ENCODE measurements at places on chromosomes 3 and 15. TPM values are rescaled to one million over a fixed set of nuclear protein-coding genes. Genes with fewer than 3 reads are reported as not detected.

The ARNT2 gene
- total RNA-seq = 22.9 TPM

The SMCO1 gene
- not detected for total RNA-seq

The MYH15 gene
- total RNA-seq = not detected

The GOLGA8M gene
- total RNA-seq = not detected
